ENCODE measurements at places on chromosomes 2 and 18.
A peak's percentile ranks its signal among the peaks of the same experiment; 100 is the strongest.

DNA sequence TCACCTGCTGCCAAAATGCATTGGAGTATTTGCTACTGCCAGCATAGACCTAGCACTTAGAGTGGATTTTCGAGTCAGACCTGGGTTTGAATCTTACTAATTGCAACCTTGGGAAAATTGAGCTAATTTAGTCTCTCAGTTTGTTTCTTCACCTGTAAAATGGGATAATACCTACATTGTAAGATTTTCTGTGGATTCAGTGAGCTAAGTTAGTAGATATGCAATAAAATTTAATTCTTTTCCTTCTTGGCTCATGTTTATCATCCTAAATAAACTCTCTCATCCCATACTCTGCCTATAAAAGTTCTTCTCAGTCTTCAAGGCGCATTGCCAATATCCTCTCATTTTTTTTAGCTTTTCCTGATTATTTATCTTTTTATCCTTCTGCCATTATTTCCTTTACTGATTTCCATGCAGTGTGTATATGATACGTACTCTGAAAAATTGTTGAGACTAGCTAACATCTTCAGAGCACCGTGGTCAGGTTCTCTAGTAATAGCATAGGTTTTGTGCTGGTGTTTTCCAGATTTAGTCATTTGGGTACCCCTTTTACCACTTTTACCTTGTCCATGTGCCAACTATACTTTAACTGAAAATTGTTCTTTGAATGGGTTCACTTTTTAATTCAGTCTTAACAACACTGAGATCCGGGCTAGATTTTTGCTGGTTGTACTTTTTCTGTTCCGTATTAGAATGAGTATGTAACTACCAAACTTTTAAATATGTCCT, 7.3 kb downstream of the CEP192 start:
- DNase-seq: no peak

DNA sequence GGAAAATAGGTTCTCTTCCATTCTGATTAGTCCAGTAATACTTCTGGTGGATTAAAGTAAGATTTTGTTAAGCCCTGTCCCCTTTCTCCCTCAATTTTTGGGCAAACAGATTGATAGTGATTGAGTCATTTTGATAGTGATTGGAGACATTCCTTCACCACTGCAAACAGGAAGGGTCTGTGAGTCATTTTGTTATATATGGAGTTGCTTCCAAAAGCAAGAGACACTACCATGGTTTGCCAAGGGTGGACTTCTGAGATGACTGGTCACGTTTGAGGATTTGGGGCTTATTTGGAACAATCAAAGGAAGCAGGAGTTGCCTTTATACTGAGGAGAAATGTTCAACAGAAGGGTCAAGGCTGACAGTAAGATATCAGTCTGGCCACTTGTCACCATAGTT, 249.9 kb downstream of the PARD3B start:
- no peak for DNase-seq

- no peak for DNase-seq
Measured at GRCh38 chr2:42339191-42339912, 21.7 kb downstream of the COX7A2L start.

DNA sequence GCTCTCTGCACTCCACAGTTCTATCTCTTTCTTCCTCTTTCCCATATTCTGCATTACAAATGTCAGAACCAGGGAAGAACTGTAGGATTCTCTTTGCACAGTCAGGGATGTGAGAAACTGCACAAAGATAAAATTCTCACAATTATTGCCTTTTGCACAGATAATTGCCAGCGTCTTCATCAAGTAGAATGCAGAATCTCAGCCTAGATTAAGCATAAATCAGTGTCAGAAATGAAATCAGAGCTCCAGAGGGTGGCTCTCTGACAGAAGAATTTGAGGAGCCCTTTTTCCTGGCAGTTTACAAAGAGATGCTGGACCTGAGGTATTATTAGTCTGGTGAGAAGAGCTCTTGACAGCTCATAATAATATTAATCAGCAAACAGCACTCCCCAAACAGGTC, 173.1 kb downstream of the PTH2R start:
- DNase-seq: peak; percentile 77

DNA sequence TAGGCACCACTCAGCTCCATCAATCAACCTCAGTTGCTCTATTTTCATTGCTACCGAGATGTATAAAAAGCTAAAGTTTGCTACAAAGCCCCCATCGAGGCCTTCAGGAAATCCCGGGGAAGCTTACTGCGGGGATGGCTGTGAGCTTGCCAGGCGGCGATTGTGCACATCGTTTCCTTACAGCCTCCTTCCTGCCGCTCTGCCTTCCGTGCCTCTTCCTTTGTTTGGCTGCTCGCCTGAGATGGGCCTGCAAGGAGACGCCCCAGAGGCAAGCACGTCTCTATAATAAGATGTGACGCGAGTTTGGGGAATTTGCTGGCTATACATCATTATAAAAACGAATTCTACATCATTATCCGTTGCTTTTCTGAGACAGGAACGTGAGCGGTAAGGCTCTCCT, 41.6 kb downstream of the DHRS9 start:
- no peak for DNase-seq

DNA sequence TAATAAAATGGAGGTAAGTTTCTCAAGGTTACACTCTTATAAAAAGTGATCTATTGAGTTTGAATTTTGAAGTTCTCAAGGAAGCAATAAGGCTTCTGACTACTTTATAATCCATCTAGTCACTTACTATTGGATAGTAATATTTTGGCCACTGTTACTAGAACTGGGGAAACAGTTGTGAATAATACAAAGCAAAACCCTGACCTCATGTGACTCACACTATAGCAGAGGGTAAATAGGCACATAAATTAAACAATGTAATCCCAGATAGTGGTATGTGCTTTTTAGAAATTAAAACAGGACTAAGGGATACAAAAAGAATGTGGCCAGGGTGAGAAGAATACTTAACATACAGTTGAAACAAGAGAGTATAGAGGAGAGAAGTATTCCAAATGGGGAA, 78.6 kb downstream of the CALCRL start:
- DNase-seq: no peak

GRCh38 chr2:190637281-190637734, 11.6 kb upstream of the NAB1 start:
- DNase-seq: no peak

DNA sequence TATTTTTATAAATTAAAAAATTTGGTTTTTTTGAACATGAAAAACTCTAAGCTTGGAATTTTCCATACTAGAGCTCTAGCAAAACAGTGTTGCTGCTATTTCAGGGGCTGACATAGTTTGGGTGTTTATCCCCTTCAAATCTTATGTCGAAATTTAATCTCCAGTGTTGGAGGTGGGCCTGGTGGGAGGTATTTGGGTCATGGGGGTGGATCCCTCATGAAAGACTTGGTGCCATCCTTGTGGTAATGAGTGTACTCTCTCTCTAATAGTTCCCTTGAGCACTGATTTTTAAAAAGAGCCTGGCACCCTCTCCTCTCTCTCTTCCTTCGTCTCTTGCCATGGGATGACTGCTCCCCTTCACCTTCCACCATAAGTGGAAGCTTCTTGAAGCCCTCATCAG, 244.6 kb upstream of the UBE2E3 start:
- DNase-seq: no peak

GRCh38 chr18:7723558-7723957, 156.4 kb downstream of the PTPRM start:
- no peak for DNase-seq

- no peak for DNase-seq
Measured at GRCh38 chr2:239012228-239012627, 164.3 kb downstream of the TWIST2 start.

GRCh38 chr18:39350945-39351344, 1785.3 kb upstream of the CELF4 start:
- DNase-seq: no peak

GRCh38 chr2:143906850-143907249, 613.1 kb downstream of the ZEB2 start:
- DNase-seq: no peak

DNA sequence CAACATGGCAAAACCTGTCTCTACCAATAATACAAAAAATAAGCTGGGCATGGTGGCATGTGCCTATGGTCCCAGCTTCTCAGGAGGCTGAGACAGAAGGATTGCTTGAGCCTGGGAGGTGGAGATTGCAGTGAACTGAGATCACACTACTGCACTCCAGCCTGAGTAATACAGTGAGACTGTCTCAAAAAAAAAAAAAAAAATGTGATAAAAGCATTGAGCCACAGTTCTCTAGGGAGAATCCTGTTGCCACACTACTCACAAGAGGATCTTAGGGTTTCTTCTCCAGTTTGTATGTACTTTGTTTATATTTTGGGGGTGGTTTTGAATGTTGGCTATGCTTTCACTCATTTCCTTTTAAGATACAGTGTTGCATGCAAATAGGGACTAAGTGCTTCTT, 62.0 kb downstream of the TMEM185B start:
- no peak for DNase-seq

- DNase-seq: no peak
Measured at GRCh38 chr18:73669297-73669696, 478.3 kb downstream of the FBXO15 start.

DNA sequence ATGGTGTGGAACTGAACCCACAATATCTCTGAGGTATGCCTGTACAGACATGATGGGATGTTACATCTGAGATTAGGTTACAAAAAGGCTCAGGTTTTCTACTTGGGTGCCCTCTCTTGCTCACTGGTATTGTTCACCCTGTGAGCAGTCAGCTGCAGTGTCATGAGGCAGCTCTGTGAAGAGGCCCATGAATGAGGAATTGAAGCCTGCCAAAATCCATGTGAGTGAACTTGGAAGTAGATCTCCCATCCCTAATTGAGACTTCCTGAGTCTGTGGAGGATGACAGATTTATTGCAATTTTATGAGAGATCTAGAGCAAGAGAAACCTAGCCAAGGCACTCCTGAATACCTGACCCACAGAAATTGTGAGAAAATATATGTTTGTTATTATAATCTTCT, 404.9 kb upstream of the ZEB2 start:
- no peak for DNase-seq

- DNase-seq: no peak
Measured at GRCh38 chr2:183456177-183456576, 331.9 kb downstream of the NUP35 start.

GRCh38 chr18:55751476-55751875, 163.5 kb upstream of the TCF4 start:
- DNase-seq: no peak

- no peak for DNase-seq
Measured at GRCh38 chr18:40163254-40163653, 1791.8 kb upstream of the PIK3C3 start.

DNA sequence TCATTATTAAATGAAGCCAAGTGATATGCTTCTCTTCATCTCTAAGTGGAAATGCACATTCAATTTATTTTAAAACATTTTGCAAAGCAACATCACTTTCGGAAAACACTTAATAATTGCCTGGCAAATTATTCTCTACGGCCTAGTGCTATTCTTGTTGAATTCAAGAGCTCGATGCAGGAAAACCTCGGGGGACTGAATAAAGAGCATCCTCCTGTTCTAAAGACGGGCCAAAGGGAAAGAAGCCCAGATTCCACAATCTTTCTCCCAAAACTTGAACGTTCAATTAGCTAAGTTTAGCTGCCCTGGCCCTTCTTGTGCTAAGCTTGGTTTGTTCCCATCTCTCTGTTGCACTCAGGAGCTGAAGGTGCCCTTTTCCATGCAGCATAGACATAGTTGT, 23.2 kb upstream of the SEH1L start:
- no peak for DNase-seq

DNA sequence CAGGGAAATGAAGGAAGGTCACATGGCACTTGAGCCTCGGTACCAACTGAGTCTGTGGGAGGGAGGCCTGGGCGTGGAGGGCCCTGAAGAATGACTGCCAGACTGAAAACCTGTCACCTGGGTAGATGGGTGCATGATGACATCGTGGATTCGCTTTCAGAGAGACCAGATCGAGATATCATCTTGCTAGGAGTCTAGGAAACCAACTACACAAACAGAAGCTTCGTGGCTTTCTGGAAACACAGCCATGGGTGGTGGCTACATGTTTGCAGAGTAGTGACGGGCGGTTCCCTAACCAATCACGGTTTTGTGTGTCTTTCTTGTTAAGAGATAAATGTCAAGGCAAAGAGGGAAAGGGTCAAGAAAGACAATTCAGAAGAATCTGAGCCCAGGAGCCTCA, 155.0 kb downstream of the EIPR1 start:
- no peak for DNase-seq

DNA sequence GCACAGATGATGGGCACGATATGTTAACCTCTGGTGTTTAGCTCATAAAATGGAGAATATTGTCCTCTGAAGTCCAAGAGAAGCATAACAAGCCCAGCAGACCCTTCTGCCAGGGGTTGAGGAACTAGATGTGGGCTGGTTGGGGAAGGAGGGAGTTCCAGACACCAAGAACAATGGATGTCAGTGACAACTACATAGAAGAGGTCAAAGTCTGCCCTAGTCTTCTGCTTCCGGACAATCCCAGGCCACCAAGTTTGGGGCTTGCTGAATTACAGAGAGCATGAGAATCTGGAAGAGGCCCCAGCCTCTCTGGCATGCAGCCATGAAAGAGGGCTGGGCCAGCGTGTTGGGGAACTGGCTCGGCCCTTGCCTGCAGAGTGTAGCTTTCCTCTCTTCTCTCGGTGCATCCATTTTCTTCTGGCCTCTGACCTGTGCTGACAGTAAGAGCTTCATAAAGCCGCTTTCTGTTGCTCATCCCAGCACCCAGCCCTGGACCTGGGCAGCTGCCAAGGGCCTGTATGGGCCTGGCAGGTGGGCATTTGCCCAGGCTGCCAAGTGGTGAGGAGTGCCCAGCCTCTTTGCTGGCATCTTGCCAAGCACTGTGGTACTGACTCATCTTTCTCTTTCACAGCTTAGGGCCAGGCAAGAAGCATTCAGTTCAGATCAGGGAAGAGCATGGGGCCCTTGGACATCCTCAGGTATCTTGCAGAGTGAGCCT, 14.6 kb upstream of the LAPTM4A start:
- DNase-seq: peak; percentile 90

GRCh38 chr2:55408918-55409868, 10.5 kb downstream of the CCDC88A start:
- no peak for DNase-seq

GRCh38 chr2:231680285-231680991, 27.9 kb upstream of the PTMA start:
- DNase-seq: no peak

- DNase-seq: no peak
Measured at GRCh38 chr2:144631636-144632035, 111.7 kb upstream of the ZEB2 start.

- DNase-seq: no peak
Measured at GRCh38 chr2:119119999-119120756, 38.4 kb downstream of the C1QL2 start.

DNA sequence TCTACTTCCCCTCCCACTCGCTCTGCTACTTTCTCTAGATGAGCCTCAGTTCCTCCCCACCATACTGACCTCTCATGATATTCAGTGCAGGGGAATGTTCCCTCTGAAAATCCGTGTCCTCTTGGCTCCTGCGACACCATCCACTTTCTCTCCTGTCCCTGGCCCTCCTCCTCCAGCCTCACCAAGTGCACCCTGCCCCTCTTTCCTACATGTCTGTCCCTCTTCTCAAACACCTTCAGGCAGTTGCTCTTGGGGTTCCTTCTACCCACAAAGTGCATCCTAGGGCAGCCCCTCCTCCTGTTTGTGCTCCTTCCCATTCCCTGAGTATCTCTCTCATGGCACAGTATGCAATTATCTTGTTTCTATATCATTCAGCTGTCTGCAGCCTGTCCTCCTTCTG, 246.4 kb upstream of the RAB6C start:
- no peak for DNase-seq

Data from NCI-H1092 treated with DMSO at 0.1 percent for 48 hours (cell line).